Liver (tissue), 10 donors: ENCODE measurements at places on chromosomes 1 and 21. TPM values are rescaled to one million over a fixed set of nuclear protein-coding genes. Genes with fewer than 3 reads are reported as not detected.

GRCh38 chr1:52348704-52349300 is 17.2 kb downstream of the CC2D1B start:
- DNase-seq, result no peak

- DNase-seq, result no peak
These were observed 793.7 kb upstream of the ADGRL2 start for GRCh38 chr1:81007024-81007423.

GRCh38 chr1:1220197-1220596 is 6.2 kb upstream of the TNFRSF4 start:
- DNase-seq, result no peak

GRCh38 chr1:36524359-36525062 is 41.8 kb upstream of the CSF3R start:
- DNase-seq, result no peak

GRCh38 chr1:109740615-109741373 is at the start of gene GSTM3:
Gene GSTM3 (minus strand): TSS chr1:109741038. CDS start chr1:109740287, 751 bp downstream.
- DNase-seq, result no peak

- no peak for DNase-seq
These were observed 38.5 kb downstream of the ZBTB18 start for GRCh38 chr1:244089561-244089960.

- no peak for DNase-seq
These were observed 48.4 kb downstream of the SLC37A1 start for GRCh38 chr21:42561762-42562650.

Gene ID3
- 38.6 TPM for total RNA-seq

Gene IVL
- total RNA-seq, result not detected

Gene TAS1R1
- not detected for total RNA-seq

Gene CD34
- total RNA-seq, result 1.5 TPM

Gene DENND2C
- 1.3 TPM for total RNA-seq

Gene DLGAP3
- 0.08 TPM for total RNA-seq
